Subcutaneous adipose tissue (tissue), 4 donors: ENCODE measurements at places on chromosomes 7 and 10. TPM values are rescaled to one million over a fixed set of nuclear protein-coding genes. Genes with fewer than 3 reads are reported as not detected.

Gene ELAPOR2
- 29.5 TPM for total RNA-seq

Gene CYP2E1
- total RNA-seq, result not detected

Gene ZNF117
- 67.8 TPM for total RNA-seq

Gene TMEM225B
- total RNA-seq, result 4.0 TPM

Gene AKR1D1
- not detected for total RNA-seq

Gene ZNF365
- 0.17 TPM for total RNA-seq

Gene METTL27
- 7.9 TPM for total RNA-seq

Gene OR2A1
- 0.34 TPM for total RNA-seq

Gene GIMAP4
- 43.9 TPM for total RNA-seq

Gene DYNC1I1
- total RNA-seq, result 5.7 TPM

Gene NUDT13
- total RNA-seq, result 2.4 TPM

Gene CYP2C9
- total RNA-seq, result not detected

Gene GIMAP7
- 24.3 TPM for total RNA-seq

Gene APBB1IP
- 41.3 TPM for total RNA-seq

Gene CPA2
- not detected for total RNA-seq

Gene LLCFC1
- total RNA-seq, result not detected

Gene SPDYE16
- total RNA-seq, result not detected

Gene SGCE
- 112 TPM for total RNA-seq

Gene KCND2
- total RNA-seq, result 2.0 TPM

Gene TMEM229A
- not detected for total RNA-seq

Gene LEP
- total RNA-seq, result 206 TPM

Gene HOXA11
- total RNA-seq, result 2.0 TPM

Gene ZNF727
- 0.94 TPM for total RNA-seq

Gene PKD2L1
- not detected for total RNA-seq

Gene CPA5
- not detected for total RNA-seq

Gene NEUROD6
- not detected for total RNA-seq

Gene LBX1
- not detected for total RNA-seq

Gene SLC26A5
- 2.3 TPM for total RNA-seq

Gene ENTPD1
- total RNA-seq, result 28.7 TPM

Gene NCF1
- 2.9 TPM for total RNA-seq

Gene SLC13A4
- not detected for total RNA-seq

Gene KCNIP2
- total RNA-seq, result 109 TPM

Gene UNCX
- not detected for total RNA-seq

Gene CALML3
- not detected for total RNA-seq

Gene MALRD1
- total RNA-seq, result 2.6 TPM

Gene CCDC146
- 11.9 TPM for total RNA-seq

Gene SFTPA1
- not detected for total RNA-seq

Gene OR2A7
- total RNA-seq, result 2.9 TPM

Gene BHLHA15
- not detected for total RNA-seq

Gene STEAP1B
- total RNA-seq, result not detected

Gene TFEC
- 77.7 TPM for total RNA-seq

Gene ATP5MK
- 420 TPM for total RNA-seq

Gene C10orf53
- total RNA-seq, result not detected

Gene LRRC17
- total RNA-seq, result 3.6 TPM

Gene CYP26A1
- not detected for total RNA-seq

Gene ENKUR
- not detected for total RNA-seq
